ENCODE measurements at places on chromosomes 2 and 18.

- DNase-seq: no peak
Observed at GRCh38 chr2:216385478-216385877, 13.2 kb upstream of the MARCHF4 start.

DNA sequence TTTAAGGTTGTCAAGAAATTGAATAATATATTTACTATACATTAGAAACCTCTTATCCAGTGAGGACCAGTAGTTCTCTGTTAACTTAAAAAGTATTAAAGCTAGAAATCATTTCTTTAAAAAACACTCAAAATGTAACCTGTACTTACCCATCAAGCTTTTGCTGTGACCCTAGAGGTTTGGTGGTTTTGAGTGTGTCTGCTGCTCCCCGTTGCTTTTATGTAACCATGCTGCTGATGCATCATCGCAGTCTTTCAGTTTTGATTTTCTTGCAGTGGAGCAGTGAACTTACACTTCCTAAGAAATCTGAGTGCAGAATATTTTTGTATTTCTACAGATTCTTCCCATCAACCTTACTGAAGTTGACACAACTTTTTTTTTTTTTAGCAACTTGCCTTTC is 34.2 kb downstream of the MRPS9 start:
- DNase-seq: no peak

GRCh38 chr18:392928-393573 is 107.5 kb downstream of the COLEC12 start:
- no peak for DNase-seq

DNA sequence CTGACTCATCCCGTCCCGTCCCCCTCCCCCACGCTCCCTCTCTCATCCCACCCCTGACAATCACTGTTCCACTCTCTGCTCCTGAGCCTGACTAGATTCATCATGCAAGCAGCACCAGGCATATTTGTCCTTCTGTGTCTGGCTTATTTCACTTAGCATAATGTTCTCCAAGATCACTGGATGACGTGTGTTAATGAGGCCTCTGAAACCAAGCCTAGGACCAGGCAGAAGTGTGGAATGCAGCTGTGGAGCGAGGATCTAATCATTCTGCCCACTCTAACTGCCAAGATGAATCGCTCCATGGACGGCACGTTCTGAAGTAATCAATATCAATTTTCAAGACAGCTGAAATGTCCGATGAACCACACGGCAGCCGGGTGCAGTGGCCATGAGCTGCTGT is 122.4 kb upstream of the ZNF236 start:
- DNase-seq: no peak

GRCh38 chr2:7530001-7530400 is 612.8 kb downstream of the RNF144A start:
- DNase-seq: no peak

DNA sequence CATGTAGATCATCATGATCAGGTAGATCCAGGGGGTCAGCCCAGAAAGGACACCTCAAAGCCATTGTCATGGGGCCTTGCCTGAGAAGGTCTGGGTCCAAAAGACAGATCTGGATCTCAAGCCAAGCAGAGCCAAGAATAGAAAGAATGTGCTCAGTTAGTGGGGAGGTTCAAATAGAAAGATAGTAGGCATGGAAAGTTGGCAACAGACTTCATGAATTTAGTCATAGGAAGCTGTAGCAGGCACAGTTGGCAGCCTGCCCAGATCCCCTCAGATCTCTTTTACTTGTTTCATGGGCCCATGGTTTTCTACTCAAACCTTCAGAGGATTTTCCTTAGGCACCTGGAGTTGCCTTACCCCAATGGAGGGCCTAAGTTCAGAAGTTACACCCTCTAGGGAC is 767.0 kb downstream of the SLC4A3 start:
- no peak for DNase-seq

Measured in T-helper 17 cell (primary cell).